NCI-H187 (cell line): ENCODE measurements at places on chromosomes 16 and 17.
A peak's percentile ranks its signal among the peaks of the same experiment; 100 is the strongest.

- DNase-seq: no peak
Observed at GRCh38 chr17:82242698-82242976, 13.8 kb downstream of the SLC16A3 start.

DNA sequence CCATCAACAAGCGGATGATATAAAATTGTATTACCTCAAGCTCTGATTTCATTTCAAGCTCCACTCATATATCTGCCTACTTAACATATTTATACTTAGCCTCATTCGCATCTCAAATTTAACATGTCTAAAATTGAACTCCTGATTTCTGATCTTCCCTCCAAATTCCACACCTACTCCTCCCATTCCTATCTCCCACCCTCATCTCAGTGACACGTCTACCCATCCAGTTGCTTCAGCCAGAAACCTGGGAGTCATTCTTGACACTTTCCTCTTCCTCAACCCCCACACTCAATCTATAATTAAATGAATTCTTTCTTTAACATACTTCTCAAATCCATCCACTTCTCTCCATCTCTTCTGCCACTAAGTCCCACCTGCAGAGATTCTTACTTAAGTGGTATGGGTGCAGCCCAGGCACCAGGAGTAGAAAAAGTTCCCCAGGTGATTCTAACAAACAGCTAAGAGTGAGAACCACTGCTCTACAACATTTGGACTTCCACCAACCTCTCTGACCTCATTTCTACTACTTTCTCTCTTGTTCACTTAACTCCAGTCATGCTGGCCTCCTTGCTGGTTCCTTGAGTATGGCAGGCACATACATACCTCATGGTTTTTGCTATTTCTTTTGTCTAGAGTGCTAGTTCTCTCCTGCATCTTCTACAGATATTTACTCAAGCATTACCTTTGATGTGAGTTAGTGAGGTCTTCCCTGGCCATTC is 18.1 kb downstream of the SPOP start:
- no peak for DNase-seq

- DNase-seq: no peak
Observed at GRCh38 chr16:60636117-60636516, 1400.1 kb downstream of the CDH8 start.

DNA sequence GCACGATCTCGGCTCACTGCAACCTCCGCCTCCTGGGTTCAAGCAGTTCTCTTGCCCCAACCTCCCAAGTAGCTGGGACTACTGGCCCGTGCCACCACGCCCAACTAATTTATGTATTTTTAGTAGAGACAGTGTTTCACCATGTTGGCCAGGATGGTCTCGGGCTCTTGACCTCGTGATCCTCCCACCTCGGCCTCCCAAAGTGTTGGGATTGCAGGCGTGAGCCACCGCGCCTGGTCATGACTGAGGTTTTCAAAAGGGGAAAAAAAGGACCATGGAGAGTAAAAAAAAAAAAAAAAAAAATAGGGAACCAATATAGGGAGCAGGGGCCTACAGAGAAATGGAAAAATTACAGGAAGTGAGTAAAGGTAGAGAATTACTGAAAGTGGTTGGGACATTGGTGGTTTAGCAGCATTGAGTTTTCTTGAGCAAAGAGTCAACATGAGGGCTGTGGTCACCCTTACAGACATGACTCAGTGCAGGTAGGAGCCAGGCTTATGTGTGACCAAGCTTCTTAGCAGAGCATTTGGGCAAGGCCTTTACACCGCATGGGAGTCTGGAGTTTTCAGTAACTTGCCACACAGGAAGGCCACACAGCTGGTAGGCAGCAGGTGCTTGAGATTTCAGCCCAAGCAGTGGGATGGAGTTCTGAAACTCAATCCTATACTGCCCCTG is 447.3 kb downstream of the HS3ST3B1 start:
- no peak for DNase-seq

DNA sequence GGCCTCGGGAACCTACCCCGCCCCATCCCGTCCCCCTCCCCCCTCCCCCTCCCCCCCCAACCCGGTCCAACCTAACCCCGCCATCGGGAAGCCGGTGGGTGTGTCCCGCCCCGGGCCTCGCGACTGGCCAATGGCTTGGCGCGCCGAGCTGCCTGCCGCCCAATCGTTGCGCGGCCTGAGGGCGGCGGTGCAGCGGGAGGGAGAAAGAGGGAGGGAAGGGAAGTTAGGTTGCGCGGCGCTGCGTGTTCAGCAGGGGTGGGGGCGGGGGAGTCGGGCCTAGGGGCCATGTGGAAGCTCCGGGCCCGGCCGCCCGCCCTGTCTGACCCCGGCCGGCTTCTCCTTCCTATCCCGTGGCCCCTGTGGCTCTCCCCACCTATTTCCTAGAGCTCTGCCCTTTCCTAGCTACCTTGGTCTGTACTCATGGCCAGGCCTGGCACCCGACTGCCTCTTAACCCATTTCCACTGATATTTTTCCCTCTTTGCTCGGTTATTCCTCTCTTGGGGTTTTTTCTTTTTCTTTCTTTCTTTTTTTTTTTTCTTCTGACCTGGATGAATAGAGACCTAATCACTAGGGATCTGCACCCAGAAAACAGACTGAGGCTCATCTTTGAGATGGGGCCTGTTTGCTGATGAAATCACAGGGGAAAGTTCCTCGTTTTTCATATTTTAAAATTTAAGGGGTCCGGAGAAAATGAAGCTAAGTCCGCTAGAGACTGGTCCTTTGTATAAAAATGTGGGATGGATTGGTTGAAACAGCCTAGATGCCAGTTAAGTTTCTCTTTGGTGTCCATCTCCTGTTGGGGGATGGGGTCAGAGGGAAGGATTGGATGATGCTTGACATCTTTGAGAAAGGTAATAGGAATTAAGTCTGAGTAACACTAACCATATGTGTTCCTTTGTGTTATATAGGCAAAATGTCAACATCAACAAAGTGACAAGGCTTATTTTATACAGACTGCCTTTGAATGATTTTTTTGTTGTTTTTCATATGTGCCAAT is 1.1 kb downstream of the KPNB1 start:
- peak; percentile 93 for DNase-seq

- DNase-seq: no peak
Observed at GRCh38 chr16:8585857-8586256, 4.5 kb downstream of the TMEM114 start.
